Erythroblast (primary cell): ENCODE measurements at places on chromosomes 5 and 9.

- no peak for DNase-seq
These were observed 58.7 kb downstream of the MED27 start for GRCh38 chr9:132020820-132021510.

DNA sequence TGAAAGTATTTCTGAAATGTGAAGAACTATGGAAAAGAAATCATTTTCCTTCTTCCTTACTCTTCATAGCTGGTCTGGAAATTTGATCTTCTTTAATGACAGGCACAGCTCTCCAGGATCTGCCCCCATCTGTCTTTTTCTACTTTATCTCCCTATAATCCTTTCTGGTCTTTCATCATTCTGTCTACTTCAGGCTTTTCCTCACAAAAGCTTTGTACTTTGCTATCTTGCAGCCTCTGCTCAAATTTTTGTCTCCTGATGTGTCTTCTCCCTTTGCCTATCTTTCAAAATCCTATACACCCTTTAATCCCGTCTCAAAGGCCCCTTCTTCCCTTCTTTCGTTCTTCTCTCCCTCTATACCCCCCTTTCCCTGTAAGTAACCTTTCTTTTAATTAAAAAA, 114.9 kb upstream of the ATP10B start:
- no peak for DNase-seq

DNA sequence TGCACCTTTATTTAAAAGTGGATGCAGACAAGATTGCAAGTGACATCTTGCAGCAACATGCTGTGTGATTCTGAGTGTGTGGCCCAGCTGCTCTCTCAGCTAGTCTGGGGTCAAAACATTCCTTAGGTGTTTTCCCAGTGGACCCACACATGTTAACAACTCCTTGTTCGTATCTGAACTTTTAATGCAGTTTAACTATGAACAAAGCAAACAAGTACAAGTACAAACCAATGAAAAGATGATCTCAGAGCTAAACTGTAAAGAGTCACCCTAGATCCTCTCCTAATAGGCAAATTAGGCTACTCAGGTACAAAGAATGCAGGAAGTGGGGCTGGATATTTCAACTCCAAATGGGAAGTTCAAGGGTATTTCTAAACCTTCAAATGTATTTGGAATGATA, 108.4 kb downstream of the ENTREP1 start:
- no peak for DNase-seq

DNA sequence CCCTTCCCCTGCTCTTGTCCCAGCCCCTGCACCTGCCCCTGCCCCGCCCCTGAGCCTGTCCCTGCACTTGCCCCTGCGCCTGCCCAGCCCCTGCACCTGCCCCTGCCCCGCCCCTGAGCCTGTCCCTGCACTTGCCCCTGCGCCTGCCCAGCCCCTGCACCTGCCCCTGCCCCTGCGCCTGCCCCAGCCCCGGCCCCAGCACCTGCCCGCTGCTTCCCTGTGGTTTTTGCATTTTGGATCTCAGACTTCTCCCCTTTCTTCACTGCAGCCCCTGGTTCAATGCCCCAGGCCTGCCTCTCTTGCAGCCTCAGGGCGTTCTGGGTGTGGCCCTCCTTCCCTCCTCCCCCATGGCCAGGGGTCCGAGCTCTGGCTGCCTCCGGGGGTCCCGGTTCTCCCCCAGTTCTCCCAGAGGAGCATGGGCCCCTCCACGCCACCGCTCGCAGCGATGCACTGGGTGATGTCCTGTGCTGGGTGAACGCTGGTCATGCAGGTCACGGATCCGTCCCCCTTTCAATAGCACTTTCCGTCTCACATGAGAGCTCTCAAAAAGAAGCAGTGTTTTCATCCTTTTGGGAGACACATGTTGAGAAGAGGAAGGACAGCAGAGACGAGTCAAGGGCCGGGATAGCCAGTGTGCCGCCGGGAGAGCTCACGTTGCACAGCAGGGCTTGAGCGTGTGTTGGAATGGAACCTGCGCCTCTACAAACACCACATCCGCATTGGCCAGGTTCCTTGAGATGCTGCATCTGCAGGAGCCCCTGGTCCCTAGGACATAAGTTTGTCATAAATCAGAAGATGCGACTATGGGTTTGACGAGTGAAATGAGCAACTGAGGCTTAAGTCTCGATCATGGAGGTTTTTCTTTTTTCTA, 44.0 kb upstream of the IRX4 start:
- no peak for DNase-seq

DNA sequence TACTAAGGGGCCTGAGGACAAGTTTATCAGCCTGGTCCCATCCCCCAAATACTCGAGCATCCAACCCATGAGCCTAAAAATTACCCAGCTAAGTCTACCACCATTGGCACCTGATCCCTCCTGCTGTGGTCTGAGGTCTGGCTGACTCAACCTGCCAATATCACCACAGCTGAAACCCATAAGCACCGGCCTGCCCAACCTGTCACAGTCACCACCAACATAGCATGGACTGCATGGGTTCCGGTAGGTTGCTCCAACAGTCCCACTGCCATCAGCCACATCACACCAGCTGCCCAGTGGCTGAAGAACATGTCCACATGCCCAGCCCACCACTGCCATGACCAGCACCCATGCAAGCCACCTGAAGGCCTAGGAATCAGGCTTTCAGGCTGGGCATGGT, 495.0 kb downstream of the PRELID2 start:
- DNase-seq: no peak

DNA sequence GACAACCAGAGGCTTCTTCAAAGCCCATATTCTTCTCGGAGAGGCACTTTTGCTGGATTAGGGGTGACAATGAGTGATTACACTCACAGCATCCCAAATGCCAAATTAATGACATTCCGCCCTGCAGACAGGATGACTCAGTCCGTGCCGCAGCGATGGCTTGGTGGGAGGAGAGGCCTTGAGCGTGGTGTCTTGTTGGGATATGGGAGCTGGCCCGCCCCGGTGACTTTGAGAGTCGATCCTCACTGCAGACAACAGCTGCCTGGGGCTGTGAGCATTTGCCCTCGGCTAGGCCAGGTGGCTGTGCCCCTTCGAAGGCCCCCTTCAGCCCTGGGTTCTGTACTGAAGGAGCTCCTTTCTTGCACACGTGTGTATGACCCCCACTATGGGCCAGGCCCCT, 29.8 kb downstream of the OLFM1 start:
- no peak for DNase-seq

- DNase-seq: no peak
These were observed 44.1 kb upstream of the ITGA2 start for GRCh38 chr5:52945040-52945439.
